ENCODE measurements at places on chromosomes 2 and 18. TPM values are rescaled to one million over a fixed set of nuclear protein-coding genes. Genes with fewer than 3 reads are reported as not detected.

The ST6GAL2 gene
- polyA plus RNA-seq: not detected

DNA sequence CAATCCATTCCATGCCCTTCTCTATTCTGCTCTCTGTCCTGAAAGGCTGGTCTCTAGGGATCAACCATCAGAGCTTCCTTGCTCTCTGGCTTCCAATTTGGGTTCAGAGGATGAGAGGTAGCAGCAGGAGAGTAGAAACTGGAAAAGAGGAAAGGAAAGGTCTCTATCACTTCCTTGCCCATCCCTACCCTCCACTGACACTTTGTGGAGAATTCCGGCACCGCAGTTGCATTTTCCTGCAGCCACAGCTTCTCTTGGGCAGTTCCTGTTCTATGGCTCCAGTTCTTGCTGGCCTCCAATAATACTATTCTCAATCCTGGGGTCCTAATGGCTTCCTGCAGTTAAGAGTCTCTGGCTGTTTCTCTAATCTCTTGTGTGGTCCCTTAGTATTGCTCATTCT is 13.3 kb upstream of the IMPACT start:
- H3K27ac ChIP-seq: no peak overlapping the region
- no peak overlapping the region for H3K4me3 ChIP-seq
- H3K4me1 ChIP-seq: no peaks in the 10 kb centered on the region
- H3K27me3 ChIP-seq: peaks cover 40% of the 10 kb centered on the region

- H3K4me3 ChIP-seq: no peak overlapping the region
- peaks cover 7% of the 10 kb centered on the region for H3K36me3 ChIP-seq
- no peaks in the 10 kb centered on the region for H3K4me1 ChIP-seq
- no peak for DNase-seq
These were observed 468.4 kb downstream of the SUCLG1 start for GRCh38 chr2:83990636-83991035.

- no peaks in the 10 kb centered on the region for H3K27me3 ChIP-seq
- H3K4me3 ChIP-seq: no peak overlapping the region
- no peak overlapping the region for H3K27ac ChIP-seq
These were observed 99.4 kb downstream of the TMEM17 start for GRCh38 chr2:62406573-62407043.

The MYCN gene
- polyA plus RNA-seq: not detected

GRCh38 chr18:9240270-9240669 is 94.3 kb upstream of the TWSG1 start:
- H3K27me3 ChIP-seq: no peaks in the 10 kb centered on the region
- H3K27ac ChIP-seq: no peak overlapping the region
- no peaks in the 10 kb centered on the region for H3K4me1 ChIP-seq
- H3K4me3 ChIP-seq: no peak overlapping the region
- H3K36me3 ChIP-seq: peaks cover 33% of the 10 kb centered on the region

GRCh38 chr18:62543021-62543420 is 20.2 kb downstream of the ZCCHC2 start:
- H3K27me3 ChIP-seq: no peaks in the 10 kb centered on the region
- no peak overlapping the region for H3K4me3 ChIP-seq
- no peak overlapping the region for H3K27ac ChIP-seq
- peaks cover 10% of the 10 kb centered on the region for H3K36me3 ChIP-seq

DNA sequence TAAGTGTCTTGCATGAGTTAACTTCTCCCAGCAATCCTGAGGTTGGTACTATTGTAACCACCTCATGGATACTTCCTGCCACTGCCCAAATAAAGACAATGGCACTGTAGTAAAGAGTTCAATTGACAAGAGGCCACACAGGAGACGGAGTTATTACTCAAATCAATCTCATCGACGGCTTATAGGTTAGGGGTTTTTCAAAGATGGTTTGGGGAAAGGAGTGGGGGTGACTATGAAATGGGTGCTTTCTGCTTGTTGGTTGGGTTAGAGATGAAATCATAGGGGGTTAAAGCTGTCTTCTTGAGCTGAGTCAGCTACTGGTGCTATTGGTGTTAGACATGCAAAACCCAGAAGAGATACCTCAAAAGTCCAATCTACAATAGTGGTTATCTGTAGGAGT is 1258.0 kb upstream of the ZEB2 start:
- no peak overlapping the region for H3K4me3 ChIP-seq
- no peak overlapping the region for H3K27ac ChIP-seq
- DNase-seq: no peak
- H3K4me1 ChIP-seq: no peaks in the 10 kb centered on the region

- H3K36me3 ChIP-seq: peaks cover 42% of the 10 kb centered on the region
- no peaks in the 10 kb centered on the region for H3K4me1 ChIP-seq
- H3K27ac ChIP-seq: no peak overlapping the region
- H3K4me3 ChIP-seq: no peak overlapping the region
- DNase-seq: no peak
These were observed 76.8 kb downstream of the ABI2 start for GRCh38 chr2:203404996-203405395.

- H3K36me3 ChIP-seq: peaks cover 2% of the 10 kb centered on the region
- no peak for DNase-seq
- no peak overlapping the region for H3K4me3 ChIP-seq
- H3K27ac ChIP-seq: no peak overlapping the region
- H3K27me3 ChIP-seq: no peaks in the 10 kb centered on the region
These were observed 54.7 kb downstream of the SLC66A2 start for GRCh38 chr18:79896738-79897137.
